ENCODE measurements at places on chromosomes 4 and X.

GRCh38 chrX:47446431-47446830, 36.6 kb downstream of the ZNF41 start:
- no peak for DNase-seq

DNA sequence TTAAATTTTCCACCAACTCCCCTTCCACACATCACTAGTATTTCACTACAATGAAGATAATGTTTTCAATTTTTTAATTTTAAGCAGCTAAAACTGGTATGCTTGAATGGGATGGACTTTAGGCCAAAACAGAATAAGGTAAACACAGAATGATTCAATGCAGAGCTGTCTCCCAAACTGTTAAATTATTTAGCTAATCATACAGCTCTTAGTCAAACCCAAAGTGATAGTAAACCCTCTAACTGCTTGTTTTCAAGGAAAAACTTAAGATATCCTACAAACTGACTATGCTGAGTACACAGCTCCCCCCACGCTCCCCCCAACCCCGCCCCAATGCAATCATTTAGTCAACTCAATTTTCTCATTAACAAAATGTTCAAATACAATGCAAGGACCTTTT, 30.2 kb downstream of the CNOT6L start:
- DNase-seq, result no peak

GRCh38 chr4:48030470-48030869, 13.9 kb downstream of the NIPAL1 start:
- DNase-seq, result no peak

DNA sequence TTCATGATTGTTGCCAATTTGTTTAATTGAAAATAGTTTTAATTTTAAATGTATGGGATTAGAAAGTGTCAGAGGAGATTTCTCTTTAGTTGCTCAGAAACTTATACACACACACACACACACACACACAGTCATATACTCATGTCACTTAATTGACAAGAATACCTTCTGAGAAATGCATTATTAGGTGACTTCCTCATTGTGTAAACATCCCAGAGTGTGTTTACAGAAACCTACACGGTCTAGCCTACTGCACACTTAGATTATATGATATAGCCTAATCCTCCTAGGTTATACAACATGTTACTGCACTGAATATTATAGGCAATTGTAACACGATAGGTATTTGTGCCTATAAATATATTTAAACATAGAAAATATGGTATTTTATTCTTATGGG, 1327.4 kb downstream of the FSTL5 start:
- no peak for DNase-seq

- no peak for DNase-seq
Observed at GRCh38 chr4:38149997-38150671, 189.9 kb downstream of the PTTG2 start.

DNA sequence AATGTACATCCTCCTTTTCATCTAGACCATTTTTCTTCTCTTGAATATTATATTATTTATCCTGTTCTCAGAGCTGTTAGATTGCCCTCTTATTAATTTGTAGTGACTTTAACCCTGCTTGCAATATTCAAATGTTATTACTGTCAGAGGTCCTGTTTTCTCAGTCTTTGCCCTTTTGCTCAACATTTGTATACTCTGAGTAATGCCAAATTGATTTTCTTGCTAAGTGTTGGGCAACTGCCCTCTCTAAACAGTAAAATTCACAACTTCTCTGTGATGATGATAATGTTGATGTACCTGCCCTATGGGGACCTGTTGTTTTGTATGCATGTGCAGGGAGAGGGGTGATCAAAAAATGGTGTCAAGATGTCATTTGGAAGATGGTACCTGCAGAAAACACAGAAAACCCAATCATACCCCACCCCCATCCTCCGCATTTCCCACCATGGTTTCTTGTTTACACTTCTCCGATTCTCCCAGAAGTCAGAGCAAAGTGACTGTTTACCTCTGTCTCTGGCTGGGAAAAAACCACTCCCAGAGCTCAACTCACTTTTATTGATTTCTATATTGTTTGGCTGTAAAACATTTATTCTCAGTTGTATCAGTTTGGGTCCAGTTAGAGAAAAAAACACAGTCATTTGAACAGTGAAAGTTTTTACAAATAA, 694.0 kb downstream of the IL1RAPL1 start:
- DNase-seq, result no peak

GRCh38 chrX:40105835-40106675, 8.3 kb upstream of the BCOR start:
- no peak for DNase-seq

DNA sequence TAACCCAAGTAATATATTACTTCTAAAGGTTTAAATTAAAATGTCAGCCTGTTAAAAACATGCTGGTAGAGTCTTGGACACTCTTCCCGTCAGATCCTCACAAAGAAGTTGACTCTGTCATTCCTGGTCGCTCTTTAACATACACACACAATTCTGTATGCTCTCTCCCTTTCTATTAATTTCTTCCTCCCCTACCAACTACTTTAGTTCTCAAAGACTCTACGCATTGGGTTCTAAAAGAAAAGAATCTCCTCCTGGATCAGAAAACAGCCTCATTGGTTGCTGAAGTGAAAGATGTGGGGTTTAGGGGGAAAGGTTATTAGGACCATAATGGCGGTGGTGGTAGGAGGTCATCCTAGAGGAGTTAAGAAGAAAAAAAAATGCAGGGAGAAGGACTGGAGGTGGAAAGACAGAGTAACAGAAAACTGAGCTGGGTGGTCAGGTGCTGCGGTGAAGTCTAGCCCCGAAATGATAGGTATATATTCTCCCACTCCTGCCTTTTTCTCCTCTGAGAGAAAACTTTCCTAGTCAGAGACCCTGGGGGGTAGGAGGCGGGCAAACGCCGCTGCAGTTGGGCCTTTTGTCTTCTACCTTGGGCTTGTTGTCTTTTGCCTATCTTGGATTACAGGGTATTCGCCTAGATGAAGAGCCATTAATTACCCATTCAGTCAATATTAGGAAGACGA, 5.2 kb upstream of the PITX2 start:
- no peak for DNase-seq

DNA sequence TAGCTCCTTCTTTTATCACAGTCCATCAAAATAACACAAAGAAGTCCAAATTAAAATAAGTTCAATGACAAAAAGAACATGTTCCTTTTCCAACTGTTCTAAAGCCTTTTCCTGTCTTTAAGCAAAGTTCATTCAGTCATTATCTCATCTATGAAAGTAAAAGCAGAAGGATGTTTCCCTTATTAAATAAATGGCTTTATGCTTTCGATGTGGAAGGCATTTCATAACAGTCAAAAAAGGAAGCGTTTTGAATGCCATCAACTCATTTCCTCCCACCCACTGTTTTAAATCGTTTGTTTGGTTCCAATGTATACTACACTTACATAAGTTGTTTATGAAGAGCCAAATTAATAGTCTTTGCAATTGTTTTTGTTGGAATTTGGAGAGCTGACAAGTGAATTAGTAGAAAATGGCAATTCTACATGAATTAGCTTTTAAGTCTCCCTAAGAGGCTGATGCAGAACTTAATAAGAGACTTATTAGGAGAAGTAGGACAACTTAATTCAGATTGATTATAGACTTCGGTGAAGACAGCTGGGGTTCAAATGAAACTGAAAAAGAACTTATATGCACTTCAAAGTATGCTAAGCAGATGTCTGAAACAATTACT, 392.6 kb upstream of the FTHL17 start:
- no peak for DNase-seq

All from cortex of kidney (tissue), 1 donor.